ENCODE measurements at places on chromosomes 3 and 15.
A peak's percentile ranks its signal among the peaks of the same experiment; 100 is the strongest.

DNA sequence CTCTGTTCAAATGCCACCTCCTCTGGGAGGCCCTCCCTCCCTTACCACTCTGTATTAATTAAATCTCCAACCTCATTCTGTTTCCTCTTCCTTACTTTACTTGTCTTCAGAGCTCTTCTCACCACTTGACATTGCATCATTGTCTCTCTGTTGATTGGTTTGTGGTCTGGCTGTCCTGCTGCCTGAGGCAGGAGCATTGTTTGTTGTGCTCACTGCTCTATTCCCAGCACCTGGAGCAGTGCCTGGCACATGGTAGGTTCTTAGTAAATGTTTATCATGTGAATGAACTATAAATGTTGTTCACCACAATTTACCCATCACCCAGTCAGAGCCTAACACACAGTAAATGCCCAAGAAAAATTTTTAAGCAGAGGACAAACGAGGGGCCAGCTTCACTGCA, 6.7 kb upstream of the BFSP2 start:
- peak; percentile 51 for DNase-seq

- peak; percentile 29 for DNase-seq
These were observed 222.3 kb upstream of the CMC1 start for GRCh38 chr3:28018925-28019718.

DNA sequence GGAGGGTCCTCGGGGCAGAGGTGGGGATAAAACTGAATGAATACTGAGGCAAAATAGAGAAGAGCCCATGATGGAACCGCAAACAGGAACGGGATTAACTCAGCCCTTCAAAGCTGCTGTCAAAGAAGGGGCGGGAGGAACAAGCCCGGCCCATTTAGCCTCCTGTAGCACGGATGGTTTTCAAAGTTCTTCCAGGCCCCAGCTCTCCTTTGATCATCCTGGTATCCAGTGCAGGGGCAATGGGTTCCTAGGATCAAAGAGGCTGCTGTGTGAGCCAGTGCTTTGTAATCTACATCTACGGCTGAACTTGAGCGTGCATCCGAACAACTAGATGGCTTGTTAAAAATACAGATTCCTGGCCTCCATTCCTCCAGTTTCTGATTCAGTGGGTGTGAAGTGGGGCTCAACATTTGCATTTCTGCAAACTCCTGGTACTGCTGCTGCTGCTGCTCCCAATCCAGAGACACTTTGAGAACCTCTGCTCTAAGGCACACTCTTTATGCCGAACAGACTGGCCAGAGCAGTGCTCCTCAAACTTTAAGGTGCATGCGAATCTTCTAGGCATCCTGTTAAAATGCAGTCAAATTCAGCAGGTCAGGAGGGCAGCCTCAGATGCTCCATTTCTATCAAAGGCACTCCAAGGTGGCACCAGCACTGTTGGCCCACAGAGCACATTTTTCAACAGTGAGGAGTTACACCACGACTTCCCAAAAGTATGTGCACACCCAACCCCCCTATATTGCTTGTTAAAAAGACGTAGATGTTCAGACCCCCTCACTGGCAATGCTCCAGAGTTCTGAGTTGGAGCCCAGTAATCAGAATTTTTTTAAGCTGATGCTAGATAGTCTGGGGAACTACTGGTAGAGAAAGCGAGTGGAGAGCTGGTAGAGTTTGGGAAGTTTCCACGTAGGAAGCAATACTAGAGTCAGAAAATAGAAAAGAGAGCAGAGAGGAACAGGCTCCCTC, 5.6 kb downstream of the GALNT15 start:
- no peak for DNase-seq

DNA sequence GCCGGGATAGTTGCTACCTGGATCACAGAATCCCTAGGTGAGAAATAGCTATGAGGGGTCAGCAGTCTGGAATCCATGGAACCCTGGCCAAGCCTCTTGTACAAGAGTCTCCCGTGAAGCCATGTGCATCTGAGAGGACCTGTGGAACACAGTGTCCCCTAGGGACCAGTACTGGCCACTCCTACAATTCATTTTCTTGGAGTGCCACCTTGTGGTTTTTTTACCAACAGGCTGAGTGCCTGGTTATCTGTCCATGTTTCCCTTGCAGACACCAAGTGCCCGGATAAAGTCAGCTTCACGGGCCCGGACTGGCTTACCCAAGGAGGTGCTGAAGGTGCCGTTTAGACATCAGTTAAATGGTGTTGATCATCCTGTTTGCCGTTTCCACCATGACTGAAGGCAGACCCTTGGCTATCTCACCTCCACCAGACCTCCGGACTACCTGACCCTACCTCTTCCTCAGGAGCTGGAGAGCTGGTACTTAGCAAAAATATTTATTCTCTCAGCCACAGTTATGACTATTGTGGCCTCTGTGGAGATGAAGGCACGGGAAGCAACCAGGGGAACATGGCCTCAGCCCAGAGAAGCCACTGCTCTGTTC, 93.9 kb downstream of the RBPMS2 start:
- DNase-seq, result peak; percentile 85

- DNase-seq, result no peak
These were observed 2.2 kb downstream of the SECISBP2L start for GRCh38 chr15:49044002-49044401.

DNA sequence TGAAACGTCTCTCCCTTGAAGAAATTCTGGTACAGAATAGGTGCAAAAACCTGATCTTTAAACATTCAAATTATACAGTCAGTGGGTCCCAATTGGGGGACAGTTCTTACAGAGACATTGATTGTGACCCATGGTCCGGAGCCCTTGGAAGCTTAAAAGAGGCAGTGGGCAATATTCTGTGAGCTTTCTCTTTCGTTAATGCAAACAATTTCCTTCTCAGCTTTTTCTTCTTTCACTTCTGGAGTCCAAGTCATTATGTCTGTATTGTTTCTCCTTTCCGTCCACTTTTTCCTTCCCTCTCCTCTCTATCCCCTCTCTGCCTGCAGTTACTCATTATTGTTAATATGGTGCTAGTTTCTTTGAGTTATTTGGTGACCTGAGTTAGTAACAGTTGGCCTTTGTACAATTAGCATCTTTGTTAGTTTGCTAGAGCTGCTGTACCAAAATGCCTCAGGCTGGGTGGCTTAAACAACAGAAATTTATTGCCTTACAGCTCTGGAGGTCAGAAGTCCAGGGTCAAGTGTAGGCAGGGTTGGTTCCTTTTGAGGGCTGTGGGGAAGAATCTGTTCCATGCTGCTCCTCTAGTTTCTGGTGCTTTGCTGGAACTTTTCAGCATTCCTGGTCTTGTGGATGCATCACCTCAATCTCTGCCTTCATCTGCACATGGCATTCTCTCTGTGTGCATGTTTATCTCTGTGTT, 102.6 kb downstream of the GMPS start:
- DNase-seq, result no peak

DNA sequence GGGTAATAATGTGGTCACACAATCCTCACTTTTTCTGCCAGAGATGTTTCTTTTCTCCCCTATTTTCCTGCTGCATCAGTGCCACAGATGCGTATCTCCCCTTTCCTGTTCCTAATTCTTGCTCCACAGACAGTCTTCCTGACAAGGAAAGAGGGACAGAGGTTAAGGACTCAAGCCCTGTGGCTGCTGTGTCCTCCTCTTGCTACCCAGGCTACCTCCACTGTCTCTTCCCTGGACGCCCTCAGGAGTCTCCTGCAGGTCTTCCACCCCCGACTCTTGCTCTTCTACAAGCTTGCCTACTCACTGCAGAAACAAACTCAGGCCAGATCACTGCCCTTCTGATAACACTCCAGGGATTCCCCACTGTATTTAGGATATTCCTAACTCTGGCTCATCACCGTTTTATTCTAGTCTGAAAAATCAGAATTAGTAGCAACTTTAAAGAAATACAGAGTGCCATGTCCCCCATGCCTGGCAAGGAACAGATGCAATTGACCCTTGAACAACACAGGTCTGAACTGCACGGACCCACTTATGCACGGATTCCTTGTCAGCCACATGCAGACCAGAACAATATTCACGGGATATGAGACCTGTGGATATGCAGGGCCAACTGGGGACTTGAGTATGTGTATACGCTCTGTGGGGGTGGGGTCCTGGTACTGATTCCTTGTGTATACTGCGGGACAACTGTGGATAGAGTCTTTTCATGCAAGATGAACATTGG, 151.8 kb downstream of the GHSR start:
- DNase-seq, result no peak

GRCh38 chr3:30848087-30848779, 46.2 kb downstream of the GADL1 start:
- DNase-seq, result no peak

DNA sequence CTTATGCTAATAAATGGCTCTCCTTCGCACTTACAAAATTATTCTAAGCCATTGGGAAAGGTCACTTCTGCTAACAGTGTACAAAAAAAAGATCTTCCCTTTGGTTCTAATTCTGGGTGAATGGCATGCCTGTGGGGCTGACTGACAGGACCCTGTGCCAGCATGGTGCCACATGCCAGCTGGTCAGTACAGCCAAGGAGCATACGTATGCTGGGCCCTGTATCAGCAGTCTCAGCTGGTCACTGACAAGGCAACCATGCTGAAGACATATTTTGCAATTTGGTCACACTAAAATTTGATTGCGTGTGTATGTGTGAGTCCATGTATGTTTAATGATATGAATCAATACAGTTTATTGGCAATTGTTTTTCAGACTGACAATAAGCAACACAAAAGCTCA, 246.1 kb downstream of the TBL1XR1 start:
- no peak for DNase-seq

DNA sequence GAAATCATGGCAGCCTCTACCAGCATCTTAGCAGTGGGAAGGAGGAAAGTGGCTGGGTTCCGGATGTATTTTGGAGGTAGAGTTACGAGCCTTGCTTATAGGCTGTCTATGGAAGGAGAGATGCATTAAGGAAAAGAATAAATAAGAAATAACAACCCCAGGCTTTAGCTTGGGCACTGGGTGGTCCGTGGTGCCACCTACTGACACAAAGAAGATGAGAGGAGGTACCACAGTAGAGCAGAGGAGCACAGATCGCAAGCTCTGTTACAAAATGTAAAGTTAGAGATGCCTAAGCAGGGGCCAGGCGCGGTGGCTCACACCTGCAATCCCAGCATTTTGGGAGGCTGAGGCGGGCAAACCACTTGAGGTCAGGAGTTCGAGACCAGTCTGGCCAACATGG, 74.8 kb downstream of the TMEM39A start:
- no peak for DNase-seq

DNA sequence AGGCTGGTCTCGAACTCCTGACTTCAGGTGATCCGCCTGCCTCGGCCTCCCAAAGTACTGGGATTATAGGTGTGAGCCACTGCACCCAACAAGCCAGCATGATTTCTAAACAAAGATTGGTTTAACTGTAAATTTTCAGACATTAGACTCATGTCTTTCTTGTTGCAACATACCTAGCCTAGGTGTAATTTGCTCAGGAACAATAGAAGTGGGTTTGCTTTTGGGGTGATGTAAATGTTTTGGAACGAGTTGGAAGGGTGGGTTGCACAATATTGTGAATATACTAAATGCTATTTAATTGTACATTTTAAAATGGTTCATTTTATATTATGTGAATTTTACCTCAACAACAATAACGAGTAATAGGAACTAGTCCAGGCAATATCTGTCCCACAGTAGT, 7.1 kb downstream of the CCR4 start:
- no peak for DNase-seq

GRCh38 chr3:149586871-149587270, 71.0 kb downstream of the WWTR1 start:
- no peak for DNase-seq

GRCh38 chr3:135246027-135246426, 451.0 kb downstream of the EPHB1 start:
- DNase-seq, result no peak

DNA sequence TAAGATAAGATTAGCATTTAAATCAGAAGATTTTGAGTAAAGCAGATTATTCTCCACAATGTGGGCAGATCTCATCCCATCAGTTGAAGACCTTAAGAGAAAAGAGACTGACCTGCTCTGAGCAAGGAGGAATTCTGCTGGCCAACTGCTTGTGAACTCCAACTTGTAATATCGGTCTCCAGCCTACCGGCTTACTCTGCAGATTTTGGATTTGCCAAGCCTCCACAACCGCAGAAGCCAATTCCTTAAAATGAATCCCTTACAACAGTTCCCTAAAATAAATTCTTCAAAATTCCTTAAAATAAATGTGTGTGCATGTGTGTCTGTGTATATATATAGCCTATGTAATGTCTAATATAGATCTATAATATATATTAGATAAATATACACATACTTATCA, 107.4 kb upstream of the KLF13 start:
- DNase-seq, result no peak

DNA sequence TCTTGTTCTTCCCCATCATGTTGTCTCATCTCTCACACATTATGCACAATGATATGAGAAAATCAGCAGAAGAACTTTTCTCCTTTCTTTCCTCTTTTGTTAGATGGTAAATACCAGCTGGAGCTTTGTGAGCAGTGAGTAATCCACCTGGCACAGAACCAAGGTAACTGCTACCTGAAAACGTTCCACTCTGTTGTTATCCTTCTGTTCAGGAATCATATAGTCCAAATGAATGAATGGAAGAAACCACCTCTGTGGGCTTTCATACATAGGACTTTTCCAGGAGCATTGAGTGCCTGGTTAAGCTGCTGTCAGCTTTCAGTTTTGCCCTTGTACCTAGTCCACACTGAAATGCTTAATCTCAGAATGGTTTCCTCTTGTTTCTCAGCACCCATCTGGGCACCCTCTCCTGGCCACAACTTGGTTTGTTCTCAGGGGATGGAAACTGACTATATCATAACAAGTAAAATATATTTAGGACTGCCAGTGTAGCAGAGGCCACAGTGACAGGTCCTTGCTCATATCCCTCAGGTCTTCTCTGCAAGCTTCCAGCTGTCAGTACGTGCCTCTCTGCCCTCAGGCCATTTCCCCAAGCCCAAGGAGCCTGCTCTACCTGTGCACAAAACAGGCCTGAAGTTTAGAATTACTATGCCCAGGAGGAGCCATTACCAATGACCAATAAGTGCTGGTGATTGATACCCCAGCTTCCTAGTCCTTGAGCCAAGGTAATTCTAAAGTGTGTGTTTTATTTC, 23.5 kb upstream of the SLC4A7 start:
- peak; percentile 74 for DNase-seq

- DNase-seq, result no peak
These were observed 254.5 kb upstream of the RARB start for GRCh38 chr3:25173606-25174005.

GRCh38 chr15:29698030-29698701, 124.1 kb downstream of the TJP1 start:
- DNase-seq, result no peak

DNA sequence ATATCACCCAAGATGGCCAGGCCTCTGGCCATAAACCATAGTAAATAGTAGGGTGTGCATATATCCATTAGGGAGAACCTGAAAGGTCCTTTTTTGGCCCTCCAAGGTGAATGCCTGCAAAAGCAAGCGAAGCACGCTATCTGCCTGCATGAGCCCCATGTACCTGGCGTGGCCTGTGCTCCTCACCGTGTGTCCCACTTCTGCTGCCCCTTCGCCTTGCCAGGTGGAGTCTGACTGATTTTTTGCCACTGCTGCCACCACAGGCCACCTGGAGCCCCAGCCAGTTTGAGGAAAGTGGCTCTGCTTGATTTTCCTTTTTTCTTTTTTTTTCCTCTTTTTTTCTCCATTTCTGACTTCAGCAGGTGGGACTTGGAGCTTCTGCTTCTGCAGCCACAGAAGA, 139.7 kb downstream of the SNRPN start:
- DNase-seq, result no peak

GRCh38 chr15:72566973-72567372, 87.5 kb upstream of the GOLGA6B start:
- DNase-seq, result no peak
